ENCODE measurements at places on chromosomes 11 and 22. TPM values are rescaled to one million over a fixed set of nuclear protein-coding genes. Genes with fewer than 3 reads are reported as not detected.

Gene OR8G5
- total RNA-seq, result not detected

Gene YPEL1
- total RNA-seq, result 8.3 TPM

Gene F2
- total RNA-seq, result 0.20 TPM

Gene RASSF7
- 36.2 TPM for total RNA-seq

Gene FAM118A
- total RNA-seq, result 24.4 TPM

Gene FOLR2
- total RNA-seq, result not detected

Gene MAP6
- not detected for total RNA-seq

Gene OR8A1
- total RNA-seq, result not detected

Gene OR10AG1
- not detected for total RNA-seq

Gene SMIM35
- not detected for total RNA-seq

Gene ALDH3B2
- total RNA-seq, result 4.8 TPM

Gene PGA5
- not detected for total RNA-seq

Gene SLC37A2
- total RNA-seq, result 24.0 TPM

Gene PEX16
- 48.6 TPM for total RNA-seq

Gene TSPAN18
- not detected for total RNA-seq

Gene WT1
- not detected for total RNA-seq

Gene LRP4
- total RNA-seq, result 9.6 TPM

Gene CD6
- 0.74 TPM for total RNA-seq

Gene C1QTNF4
- total RNA-seq, result 0.22 TPM

Gene MIAT
- 0.45 TPM for total RNA-seq

Gene OR51B5
- total RNA-seq, result 1.2 TPM

Gene KRTAP5-2
- not detected for total RNA-seq

Gene TRPM5
- not detected for total RNA-seq

Gene MMP12
- total RNA-seq, result not detected

Gene HBG2
- total RNA-seq, result not detected

Gene CRYBA4
- not detected for total RNA-seq

Gene HEPN1
- total RNA-seq, result not detected

Gene UPK3A
- 1.0 TPM for total RNA-seq

Gene POTEH
- not detected for total RNA-seq

Gene RBM4B
- 17.8 TPM for total RNA-seq

Gene RAB36
- total RNA-seq, result 5.8 TPM

Gene CCDC73
- not detected for total RNA-seq

Gene RCOR2
- 3.4 TPM for total RNA-seq

Gene KBTBD3
- 8.8 TPM for total RNA-seq

Gene CLDN5
- not detected for total RNA-seq

Gene EML3
- 83.2 TPM for total RNA-seq

Gene ELF5
- total RNA-seq, result 0.61 TPM

Gene IL17REL
- total RNA-seq, result not detected

Gene FUT4
- 1.9 TPM for total RNA-seq
